ENCODE measurements at places on chromosomes 6 and 20.

- DNase-seq = no peak
These were observed 151.2 kb upstream of the THBS2 start for GRCh38 chr6:169404828-169405227.

DNA sequence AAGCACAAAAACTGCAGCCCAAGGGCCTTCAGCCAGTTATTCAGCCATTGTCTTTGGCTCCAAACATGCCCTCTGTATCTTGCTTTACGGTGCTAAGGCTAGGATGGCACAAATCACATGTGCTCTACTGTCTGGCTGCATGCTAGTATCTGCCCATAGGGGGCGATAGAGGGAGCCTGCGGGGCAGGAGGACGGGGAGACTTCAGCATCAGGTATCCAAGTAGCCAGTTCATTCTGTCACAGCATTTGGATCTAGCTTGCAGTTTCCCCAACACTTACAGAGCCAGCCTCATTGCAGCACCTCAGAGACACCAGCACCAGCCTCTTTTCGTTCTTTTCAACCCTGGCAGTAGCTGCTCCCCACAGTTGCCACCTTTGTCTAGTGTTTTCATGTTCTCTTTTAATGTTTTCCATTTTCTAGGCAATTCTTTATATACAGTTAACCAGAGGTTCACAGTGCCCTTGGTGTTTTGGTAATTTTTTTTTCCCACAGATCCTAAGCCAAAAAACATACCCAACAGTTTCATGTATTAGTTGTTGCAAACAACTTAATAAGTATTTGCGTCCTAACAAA is 705.9 kb downstream of the PTPRT start:
- DNase-seq = no peak

GRCh38 chr20:44711237-44711636 is 3.9 kb upstream of the CCN5 start:
- no peak for DNase-seq

DNA sequence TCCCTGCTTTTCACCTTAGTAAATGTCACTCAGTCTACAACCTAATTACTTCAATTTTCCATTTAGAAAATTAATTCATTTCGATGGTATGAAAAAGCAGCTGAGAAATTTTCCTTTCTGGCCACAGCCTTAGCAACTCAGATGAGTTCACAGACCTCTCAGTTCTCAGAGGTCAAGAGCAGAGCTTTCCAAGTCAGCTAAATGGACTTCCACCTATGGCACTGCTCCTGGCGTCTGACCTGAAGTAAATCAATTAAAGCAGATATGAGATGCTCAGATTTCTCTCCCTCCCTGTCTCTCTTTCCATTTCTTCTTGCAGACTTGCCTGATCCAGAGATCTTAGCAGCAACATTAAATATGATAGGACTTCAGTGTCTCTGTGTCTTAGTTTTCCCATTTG is 412.6 kb downstream of the QKI start:
- DNase-seq = no peak

- no peak for DNase-seq
These were observed 29.6 kb downstream of the SPATA2 start for GRCh38 chr20:49885558-49886332.

Measured in esophagus squamous epithelium (tissue), 5 donors.